ENCODE measurements at places on chromosomes 12 and 14.

DNA sequence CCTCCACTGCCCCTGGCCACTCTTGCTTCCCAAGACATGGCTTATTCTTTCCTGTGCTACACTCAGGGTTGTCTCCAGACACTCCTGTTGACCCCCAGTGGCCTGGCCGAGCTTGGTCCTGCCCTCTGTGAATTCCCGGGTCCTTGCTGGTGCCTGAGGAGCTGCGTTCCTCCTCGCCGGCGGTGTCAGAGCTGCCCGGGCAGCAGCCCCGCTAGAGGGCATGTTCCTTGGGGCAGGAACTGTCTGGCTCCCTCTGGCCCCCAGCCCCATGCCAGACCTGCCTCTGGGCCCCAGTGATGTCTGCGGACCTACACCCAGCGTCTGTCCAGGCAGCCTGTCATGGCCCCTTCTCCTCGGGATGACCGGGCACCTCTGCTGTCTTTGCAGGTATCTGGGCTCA, 68.4 kb downstream of the AACS start:
- H3K27me3 ChIP-seq, result no peaks in the 10 kb centered on the region
- no peak overlapping the region for H3K27ac ChIP-seq
- no peak overlapping the region for H3K4me3 ChIP-seq
- no peaks in the 10 kb centered on the region for H3K4me1 ChIP-seq

DNA sequence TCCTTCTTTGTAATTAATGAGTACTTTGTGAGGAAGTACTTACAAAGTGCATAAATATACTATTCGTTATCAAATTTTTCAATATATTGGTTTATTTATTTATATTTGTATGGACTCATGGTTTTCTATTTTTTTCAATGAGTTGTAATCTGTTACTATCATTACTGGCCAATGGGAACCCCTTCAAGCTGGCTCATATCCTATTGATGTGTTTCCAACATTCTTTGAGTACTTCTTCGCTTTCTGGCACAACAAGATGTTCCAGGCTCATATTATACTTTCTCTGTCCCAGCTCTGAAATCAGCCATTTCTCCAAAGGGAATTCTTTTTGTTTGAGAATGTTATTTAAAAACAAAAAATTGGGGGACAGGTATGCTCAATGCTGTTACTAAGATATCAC, 17.5 kb downstream of the YBX3 start:
- no peaks in the 10 kb centered on the region for H3K27me3 ChIP-seq
- no peak overlapping the region for H3K4me3 ChIP-seq
- H3K27ac ChIP-seq, result no peak overlapping the region
- no peak for DNase-seq
- peaks cover 91% of the 10 kb centered on the region for H3K36me3 ChIP-seq
- peaks cover 10% of the 10 kb centered on the region for H3K4me1 ChIP-seq

DNA sequence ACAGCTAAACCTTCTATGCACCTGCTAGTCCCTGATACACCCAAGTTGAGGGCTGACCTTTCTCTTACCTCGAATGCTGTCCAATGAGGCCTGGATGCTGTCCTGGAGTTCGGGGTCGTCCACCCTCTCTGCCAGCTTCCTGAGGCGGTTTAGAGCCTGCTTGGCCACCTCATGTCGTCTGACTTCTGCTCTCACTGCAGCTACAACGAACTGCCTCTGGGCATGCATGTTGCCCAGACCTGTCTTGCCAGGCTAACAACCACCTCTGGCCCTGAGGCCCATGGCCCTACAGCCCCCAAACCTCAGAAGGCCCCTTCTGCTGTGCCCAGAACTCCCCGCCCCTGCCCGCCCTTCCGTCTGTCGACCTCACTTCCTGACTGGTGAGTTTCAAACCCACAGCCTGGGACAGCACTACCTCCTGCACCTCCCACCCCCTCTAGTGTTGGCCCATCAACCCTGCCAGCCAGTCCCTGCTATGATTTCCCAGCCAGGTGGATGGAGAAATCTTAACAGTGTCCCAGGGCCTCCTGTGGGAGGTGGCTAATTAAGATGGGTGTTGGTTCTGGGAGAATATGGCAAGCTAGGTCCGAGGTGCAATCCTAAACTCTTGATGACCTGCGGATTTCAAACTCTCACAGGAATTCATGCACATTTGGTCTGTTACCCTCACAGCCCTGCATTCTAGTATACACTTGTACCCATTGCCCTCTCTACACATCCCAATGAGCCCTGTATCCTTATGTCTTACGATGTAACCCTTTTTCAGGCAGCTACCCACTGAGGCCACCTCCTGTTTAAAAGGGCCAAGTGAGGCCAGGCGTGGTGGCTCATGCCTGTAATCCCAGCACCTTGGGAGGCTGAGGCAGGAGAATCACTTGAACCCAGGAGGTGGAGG, 2.7 kb upstream of the TSPAN31 start:
- H3K27me3 ChIP-seq, result peaks cover 22% of the 10 kb centered on the region
- H3K4me1 ChIP-seq, result peaks cover 29% of the 10 kb centered on the region
- H3K27ac ChIP-seq, result no peak overlapping the region
- peak overlapping the region; percentile 37 for H3K4me3 ChIP-seq
- H3K36me3 ChIP-seq, result peaks cover under 1% of the 10 kb centered on the region
- DNase-seq, result no peak

DNA sequence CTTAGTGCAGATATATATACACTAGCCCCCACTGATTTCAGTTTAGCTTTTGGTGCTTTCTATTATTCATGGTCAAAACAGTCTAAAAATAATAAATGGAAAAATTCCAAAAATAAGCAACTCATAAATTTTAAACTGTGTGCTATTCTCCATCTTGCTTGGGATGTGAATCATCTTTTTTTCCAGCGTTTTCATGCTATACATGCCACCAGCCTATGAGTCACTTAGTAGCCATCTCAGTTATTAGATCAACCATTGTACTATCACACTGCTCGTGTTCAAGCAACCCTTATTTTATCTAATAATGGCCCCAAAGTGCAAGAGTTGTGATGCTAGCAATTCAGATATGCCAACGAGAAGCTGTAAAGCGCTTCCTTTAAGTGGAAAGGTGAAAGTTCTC, 73.9 kb upstream of the KRR1 start:
- H3K4me3 ChIP-seq, result no peak overlapping the region
- H3K27me3 ChIP-seq, result no peaks in the 10 kb centered on the region
- no peak overlapping the region for H3K27ac ChIP-seq
- no peaks in the 10 kb centered on the region for H3K4me1 ChIP-seq
- no peaks in the 10 kb centered on the region for H3K36me3 ChIP-seq

GRCh38 chr12:83196694-83197350, 510.1 kb downstream of the TMTC2 start:
- no peaks in the 10 kb centered on the region for H3K27me3 ChIP-seq
- no peaks in the 10 kb centered on the region for H3K36me3 ChIP-seq
- H3K27ac ChIP-seq, result no peak overlapping the region
- no peak overlapping the region for H3K4me3 ChIP-seq
- no peak for DNase-seq

DNA sequence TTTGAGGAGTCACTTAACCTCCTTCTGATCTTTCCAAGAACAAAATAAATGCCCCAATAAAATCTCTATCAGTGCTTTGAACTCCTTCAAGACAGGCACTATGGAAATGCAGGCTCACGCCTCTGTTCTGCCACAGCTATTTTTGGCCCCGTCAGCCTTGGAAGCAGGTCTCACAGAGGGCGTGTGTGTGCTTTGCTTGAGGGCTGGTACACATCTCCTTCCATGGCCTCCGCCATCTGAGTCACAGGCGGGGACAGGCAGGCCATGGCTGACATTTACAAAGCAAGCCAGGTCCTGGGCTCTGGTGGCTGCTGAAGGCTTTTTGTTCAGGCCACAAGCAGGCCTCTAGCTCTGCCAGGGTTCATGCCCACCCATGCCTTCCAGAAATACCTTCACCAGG, 16.0 kb downstream of the PRIMA1 start:
- peaks cover 3% of the 10 kb centered on the region for H3K4me1 ChIP-seq
- no peak overlapping the region for H3K4me3 ChIP-seq
- H3K36me3 ChIP-seq, result no peaks in the 10 kb centered on the region
- peak overlapping the region; percentile 54 for H3K27ac ChIP-seq

- no peaks in the 10 kb centered on the region for H3K27me3 ChIP-seq
- no peaks in the 10 kb centered on the region for H3K4me1 ChIP-seq
- H3K4me3 ChIP-seq, result peak overlapping the region; percentile 80
- no peak for DNase-seq
- H3K36me3 ChIP-seq, result peaks cover 25% of the 10 kb centered on the region
Observed at GRCh38 chr12:50928392-50928791, 24.0 kb upstream of the HIGD1C start.

DNA sequence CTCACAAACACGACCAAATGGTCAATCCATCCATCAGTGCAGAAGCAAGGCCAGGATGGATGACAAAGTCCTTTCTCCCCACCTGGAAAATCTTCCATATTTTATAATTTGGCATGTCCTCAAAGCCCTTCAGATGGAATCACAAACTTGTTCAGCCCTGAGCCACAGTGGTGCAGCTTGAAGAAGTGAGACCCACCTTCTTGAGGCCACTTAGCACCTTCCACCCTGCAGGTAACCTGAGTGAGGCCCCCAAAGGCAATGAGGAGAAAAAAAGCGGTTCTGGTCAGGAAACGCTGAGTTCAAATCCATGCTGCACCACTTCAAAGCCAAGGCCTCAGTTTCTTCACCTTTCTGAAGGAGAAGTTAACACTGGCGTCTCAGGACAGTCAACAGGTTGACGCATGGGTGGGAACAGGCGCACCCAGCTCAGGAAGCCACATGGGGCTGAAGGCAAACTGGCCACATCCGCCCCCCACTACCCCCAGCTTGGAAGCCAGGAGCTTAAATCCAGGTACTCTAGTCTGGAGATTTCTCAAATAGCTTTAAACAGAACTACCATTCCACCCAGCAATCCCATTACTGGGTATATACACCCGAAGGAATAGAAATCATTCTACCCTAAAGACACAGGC, 320.4 kb downstream of the BCL11B start:
- H3K27ac ChIP-seq, result no peak overlapping the region
- no peak overlapping the region for H3K4me3 ChIP-seq
- peaks cover 10% of the 10 kb centered on the region for H3K4me1 ChIP-seq
- H3K27me3 ChIP-seq, result no peaks in the 10 kb centered on the region

DNA sequence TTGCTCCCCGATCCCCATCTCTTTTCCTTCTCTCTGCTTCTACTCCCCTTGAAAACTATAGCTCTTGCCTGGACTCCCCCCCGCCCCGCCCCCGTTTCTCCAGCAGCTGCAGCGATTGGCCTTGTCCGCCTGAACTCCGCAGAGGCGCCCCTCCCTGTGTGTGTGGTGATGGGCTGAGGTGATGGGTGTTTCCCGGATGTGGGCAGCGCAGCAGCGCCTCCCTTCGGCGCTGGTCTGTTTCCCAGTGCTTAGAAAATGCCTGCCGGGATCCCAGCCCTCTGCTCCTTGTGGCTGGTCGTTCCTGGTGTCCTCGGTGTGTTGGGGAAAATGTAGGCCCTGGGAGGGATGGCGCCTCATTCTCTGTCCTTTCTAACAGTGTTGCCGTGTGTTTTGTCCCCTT, 43.3 kb downstream of the GALNT8 start:
- H3K4me1 ChIP-seq, result no peaks in the 10 kb centered on the region
- H3K36me3 ChIP-seq, result no peaks in the 10 kb centered on the region
- no peak overlapping the region for H3K4me3 ChIP-seq
- no peak for DNase-seq
- no peaks in the 10 kb centered on the region for H3K27me3 ChIP-seq
- H3K27ac ChIP-seq, result no peak overlapping the region

DNA sequence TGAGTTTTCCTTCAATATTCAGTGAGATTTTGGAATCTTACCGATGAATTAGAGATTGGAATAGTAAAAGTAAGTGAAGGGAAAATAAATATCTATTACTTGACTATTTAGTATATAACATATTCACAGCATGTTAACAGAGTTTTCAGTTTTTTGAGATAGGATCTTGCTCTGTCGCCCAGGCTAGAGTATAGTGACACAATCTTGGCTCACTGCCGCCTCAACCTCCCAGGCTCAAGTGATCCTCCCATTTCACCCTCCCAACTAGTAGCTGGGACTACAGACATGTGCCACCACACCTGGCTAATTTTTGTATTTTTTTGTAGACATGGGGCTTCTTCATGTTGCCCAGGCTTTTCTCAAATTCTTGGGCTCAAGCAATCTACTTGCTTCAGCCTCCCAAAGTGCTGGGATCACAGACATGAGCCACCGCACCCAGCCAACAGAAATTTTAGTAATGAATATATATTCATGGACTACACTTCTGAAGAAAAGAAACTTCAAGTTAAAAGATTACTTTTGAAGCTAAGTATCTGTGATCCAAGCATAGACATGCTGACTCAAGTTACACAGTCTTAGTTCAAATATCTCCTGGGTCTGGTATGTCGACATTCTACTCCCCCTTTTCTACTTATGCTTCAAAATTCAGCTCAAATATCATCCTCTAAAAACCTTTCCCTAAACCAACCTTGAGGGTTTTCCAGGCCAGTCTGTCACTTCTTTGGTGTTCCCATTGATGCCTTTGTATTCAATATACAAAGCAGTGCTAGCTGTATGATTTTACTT, 13.8 kb downstream of the UBE2N start:
- H3K4me1 ChIP-seq, result peaks cover 46% of the 10 kb centered on the region
- peak overlapping the region; percentile 12 for H3K27ac ChIP-seq
- no peak for DNase-seq

- H3K4me1 ChIP-seq, result no peaks in the 10 kb centered on the region
- H3K27me3 ChIP-seq, result no peaks in the 10 kb centered on the region
- H3K4me3 ChIP-seq, result no peak overlapping the region
Observed at GRCh38 chr12:94638521-94638920, 11.8 kb downstream of the TMCC3 start.

- no peak for DNase-seq
- no peaks in the 10 kb centered on the region for H3K27me3 ChIP-seq
- no peaks in the 10 kb centered on the region for H3K36me3 ChIP-seq
- no peak overlapping the region for H3K27ac ChIP-seq
- H3K4me3 ChIP-seq, result no peak overlapping the region
Observed at GRCh38 chr14:99258341-99258861, 13.6 kb downstream of the BCL11B start.

DNA sequence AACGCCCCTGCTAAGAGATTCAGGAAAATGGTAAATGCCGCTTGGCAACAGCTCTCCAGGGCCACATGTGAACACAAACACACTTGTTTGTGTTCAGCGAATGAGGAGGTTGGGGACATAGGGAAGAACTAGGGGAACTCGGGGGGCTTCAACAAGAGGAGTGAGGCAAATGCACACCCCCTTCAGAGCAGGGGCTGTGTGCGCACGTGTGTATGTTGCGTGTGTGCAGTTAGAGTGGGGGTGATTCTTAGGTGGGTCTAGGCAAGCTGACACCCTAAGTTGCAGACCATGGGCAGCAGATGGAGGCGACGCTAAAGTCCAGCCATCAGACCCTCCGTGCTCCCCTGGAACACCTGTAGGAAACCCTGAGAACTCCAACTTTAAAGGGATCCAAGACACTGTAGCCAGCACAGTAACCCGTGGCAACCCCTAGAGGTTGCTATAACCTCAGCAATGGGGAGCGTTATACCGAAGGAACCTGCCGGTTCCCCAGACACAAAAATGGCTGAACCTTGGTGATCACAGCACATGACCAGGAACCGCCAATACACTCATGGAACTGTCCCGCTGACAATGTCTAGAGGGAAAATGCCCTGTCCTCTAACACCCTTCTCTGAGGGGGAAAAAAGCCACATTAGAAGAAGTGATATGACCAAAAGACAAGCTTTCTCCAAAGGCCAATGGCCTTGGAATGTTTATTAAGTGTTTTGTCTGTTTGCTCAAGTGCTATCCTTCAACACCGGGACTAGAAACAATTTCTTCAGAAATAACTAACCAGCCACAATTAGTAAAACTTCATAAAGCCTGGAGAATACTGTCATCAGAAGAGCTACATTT, 86.5 kb upstream of the CEP83 start:
- H3K27me3 ChIP-seq, result no peaks in the 10 kb centered on the region
- no peaks in the 10 kb centered on the region for H3K4me1 ChIP-seq
- no peak for DNase-seq
- no peak overlapping the region for H3K27ac ChIP-seq
- no peak overlapping the region for H3K4me3 ChIP-seq

GRCh38 chr14:26486922-26487321, 110.9 kb downstream of the NOVA1 start:
- H3K4me3 ChIP-seq, result no peak overlapping the region
- H3K4me1 ChIP-seq, result no peaks in the 10 kb centered on the region
- H3K36me3 ChIP-seq, result no peaks in the 10 kb centered on the region
- DNase-seq, result no peak
- no peaks in the 10 kb centered on the region for H3K27me3 ChIP-seq
